ENCODE measurements at places on chromosomes 12 and 14. TPM values are rescaled to one million over a fixed set of nuclear protein-coding genes. Genes with fewer than 3 reads are reported as not detected.

GPR137C gene
- 9.3 TPM for total RNA-seq

NPFF gene
- total RNA-seq, result not detected

DNA sequence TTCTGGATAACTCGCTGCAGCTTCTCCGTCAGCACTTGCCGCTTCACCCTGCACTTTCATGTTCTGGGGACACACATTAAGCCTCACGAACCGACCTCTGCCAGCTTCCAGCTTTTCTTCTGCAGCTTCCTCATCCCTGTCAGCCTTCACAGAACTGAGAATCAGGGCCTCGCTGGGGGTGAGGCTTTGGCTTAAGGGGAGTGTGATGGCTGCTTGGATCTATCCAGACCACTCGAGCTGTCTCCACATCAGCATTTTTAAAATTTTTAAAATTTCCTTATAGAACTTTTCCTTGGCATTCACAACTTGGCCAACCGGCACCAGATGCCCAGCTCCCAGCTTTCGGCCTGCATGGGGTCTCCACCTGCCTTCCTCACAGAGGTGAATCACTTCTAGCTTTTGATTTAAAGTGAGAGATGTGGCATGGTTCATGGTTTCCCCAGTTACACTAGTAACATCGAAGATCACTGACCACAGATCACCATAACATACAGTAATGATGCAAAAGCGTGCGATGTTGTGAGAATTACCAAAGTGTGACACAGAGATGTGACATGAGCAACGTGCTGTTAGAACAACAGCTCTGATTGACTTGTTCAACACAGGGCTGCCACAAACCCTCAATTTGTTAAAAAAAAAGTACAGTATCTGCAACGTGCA lies 139.1 kb upstream of the C14orf180 start:
- DNase-seq, result no peak

- no peak for DNase-seq
Measured at GRCh38 chr12:24467226-24467625, 481.7 kb downstream of the BCAT1 start.

GRCh38 chr14:61406198-61406597 lies 84.8 kb downstream of the PRKCH start:
- peak; percentile 29 for DNase-seq

ABCC9 gene
- not detected for total RNA-seq

- DNase-seq, result no peak
Measured at GRCh38 chr12:53940443-53941014, 1.9 kb downstream of the HOXC13 start.

DNA sequence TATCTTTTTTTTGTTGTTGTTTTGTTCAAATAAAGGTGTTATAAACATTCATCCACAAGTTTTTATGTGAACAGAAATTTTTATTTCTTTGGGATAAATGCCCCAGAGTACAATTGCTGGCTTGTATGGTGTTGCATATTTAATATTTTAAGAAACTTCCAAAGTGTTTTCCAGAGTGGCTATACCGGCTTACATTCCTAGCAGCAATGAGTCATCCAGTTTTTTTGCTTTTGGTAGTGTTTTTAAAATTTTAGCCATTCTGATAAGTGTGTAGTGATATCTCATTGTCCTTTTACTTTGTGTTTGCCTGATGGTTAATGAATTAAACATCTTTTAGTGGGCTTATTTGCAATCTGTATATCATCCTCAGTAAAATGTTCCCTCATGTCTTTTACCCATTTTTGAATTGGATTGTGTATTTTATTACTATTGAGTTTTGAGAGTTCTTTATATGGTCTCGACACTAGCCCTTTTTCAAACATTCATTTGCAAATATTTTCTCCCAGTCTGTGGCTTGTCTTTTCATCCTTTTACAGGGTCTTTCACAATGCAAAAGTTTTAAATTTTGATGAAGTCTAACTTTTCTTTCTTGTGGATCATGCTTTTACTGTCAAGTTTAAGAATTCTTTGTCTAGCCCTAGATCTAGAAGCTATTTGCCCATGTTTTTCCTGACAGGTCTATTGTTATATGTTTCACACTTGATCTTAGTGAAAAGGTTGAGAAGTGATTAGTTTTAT lies 29.5 kb downstream of the PPP4R4 start:
- DNase-seq, result no peak

DNA sequence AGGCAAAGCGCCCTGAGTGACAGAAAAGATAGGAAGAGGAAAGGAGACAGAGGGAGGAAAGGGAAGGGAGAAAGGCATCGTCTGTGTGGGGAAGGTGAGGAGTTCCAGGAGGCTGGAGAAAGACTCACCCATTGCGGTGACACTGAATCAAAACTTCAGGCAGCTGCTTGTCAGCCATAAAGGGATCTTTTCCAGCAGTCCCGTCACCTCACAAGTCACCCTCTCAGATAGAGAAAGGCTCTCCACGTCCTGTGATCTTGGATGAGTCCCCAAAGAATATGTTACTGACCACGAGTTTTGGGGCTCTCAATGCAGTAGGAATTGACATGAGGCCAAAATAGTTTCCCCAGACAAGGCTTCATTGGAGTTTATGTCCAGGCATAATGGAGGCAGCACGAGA lies 9.8 kb upstream of the GMFB start:
- no peak for DNase-seq

DNA sequence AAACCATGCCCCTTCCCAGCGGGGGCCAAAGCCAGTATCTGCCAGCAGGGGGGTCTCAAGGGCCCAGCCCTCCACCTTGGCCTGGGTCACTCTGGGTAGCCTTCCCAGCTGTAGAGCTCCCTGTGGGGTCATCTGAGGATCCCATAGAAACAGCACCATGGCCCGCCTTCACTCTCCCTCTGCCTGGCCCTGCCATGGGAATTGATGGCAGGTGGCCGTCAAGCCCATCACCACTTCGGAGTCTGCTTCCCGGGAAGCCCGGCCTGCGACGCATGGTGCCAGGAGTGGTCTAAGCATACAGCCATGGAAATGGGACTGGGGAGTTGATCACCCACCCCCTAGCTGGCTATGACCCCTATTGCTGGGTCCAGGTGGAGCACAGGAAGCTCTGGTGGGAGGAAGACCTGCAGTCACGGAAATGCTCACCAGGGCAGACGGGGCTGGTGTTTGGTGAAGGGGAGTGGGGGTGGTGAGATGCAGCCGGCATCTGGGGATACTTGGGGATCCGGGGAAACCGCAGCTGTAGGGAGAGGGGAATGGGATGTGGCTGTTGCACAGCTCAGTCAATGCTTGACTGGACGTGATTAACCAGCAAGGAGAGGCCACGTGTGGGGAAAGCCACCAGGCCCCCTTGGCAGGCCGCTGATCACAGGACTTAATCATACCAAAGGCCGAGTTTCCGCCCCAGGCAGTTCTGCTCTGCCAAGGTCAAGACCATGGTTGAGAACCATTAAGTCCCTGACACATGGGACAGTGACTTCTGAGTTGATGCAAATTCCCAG lies 52.2 kb upstream of the DIO3 start:
- DNase-seq, result no peak

COX8C gene
- total RNA-seq, result not detected

GRCh38 chr12:105773471-105773870 lies 365.3 kb downstream of the NUAK1 start:
- no peak for DNase-seq

FOXN4 gene
- not detected for total RNA-seq

- DNase-seq, result no peak
Measured at GRCh38 chr14:69648480-69649451, 37.4 kb downstream of the SUSD6 start.

DNA sequence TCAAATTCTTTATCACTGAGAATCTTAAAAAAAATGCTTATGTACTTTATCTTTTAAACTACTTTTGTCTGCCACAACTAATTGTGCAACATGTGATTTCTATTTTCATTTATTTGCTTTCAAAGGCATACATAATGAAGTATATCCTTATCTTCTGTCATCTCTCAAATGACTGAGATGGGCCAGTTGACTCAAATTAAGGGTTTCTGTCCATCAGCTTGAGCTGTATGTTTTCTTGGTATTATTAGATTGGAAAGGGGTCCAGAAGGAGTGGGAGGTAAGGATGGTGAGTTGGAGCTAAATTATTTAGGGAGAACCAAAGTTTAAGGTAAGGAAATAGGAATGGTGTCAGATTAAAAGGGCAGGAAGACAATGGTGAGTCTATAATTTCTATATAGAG lies 408.4 kb upstream of the SEL1L start:
- DNase-seq, result no peak

SPX gene
- 4.0 TPM for total RNA-seq

CCDC38 gene
- 0.12 TPM for total RNA-seq

Data from neural progenitor cell (in vitro differentiated cells).